ENCODE measurements at places on chromosomes 6 and 20.

- no peak for DNase-seq
Measured at GRCh38 chr20:49562311-49563014, 5.5 kb downstream of the PTGIS start.

DNA sequence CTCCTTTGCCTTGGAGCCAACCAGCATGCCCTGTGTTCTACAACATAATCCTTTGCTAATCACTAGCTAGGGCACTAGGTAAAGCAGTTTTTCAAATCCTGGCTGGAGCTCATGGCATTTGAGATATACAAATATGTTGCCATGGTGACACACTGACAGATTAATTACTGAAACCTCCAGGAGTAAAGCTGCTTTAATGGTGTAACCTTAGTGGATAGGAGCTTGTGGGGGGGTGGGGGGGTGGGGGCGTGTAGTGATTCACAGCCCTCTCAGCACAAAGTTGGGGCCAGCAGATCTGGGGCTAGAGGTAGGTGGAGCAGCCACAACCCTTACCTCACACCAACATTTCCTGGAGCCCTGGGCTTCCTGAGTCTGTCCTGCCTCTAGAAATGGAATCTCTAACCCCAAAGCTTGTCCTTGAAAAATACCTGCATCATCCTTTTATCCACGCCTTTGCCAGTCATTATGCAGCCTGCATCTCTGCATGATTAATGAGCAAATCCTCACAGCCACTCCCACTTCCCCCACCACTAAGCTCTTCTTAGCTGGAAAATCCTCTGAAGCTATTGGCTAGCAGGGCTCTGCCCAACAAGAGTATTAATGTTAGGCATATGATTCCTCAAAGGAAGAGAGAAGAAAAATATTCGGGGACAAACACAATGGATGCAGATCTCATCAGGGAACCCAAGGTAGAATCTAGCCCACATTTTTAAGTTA is 84.5 kb upstream of the PRND start:
- no peak for DNase-seq

DNA sequence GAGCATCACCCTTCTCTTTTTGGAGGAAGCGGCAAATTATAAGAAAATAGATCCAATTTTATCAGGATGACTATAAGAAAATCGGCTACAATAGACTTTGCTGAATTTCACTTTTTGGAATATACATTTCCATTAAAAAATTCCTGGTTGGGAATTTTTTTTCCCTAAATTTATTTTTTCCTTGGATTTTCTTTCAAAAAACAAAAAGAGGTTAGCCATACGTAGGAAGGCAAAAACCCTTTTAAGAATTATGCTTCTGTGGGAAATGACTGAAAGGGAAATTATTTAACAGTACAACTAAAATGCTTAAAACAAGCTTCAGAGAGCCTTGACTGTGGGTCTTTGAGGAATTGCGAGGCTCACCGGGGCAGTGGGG is 86.9 kb downstream of the SLC22A23 start:
- DNase-seq: no peak

GRCh38 chr6:11804701-11805100 is 26.1 kb upstream of the ADTRP start:
- DNase-seq: no peak

GRCh38 chr6:137661601-137662000 is 167.4 kb upstream of the OLIG3 start:
- DNase-seq: no peak

DNA sequence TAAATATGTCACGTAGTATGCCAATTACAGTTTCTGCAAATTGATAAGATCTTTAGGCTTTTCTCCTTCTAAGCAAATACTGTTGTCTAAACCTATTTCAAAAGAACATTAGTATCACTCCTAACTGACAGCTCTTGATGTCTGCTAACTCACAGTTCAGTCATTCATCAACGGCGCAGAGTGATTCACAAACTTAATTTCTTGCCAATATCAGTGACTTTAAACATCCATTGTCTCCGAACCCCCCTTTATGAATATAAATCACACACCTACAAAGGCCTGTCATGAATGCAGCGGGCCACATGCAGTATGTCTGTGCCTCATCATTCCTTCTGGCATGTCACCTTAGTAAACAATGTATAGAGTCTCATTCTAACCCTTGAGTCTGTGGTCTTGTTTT is 420.6 kb downstream of the CDC5L start:
- no peak for DNase-seq

DNA sequence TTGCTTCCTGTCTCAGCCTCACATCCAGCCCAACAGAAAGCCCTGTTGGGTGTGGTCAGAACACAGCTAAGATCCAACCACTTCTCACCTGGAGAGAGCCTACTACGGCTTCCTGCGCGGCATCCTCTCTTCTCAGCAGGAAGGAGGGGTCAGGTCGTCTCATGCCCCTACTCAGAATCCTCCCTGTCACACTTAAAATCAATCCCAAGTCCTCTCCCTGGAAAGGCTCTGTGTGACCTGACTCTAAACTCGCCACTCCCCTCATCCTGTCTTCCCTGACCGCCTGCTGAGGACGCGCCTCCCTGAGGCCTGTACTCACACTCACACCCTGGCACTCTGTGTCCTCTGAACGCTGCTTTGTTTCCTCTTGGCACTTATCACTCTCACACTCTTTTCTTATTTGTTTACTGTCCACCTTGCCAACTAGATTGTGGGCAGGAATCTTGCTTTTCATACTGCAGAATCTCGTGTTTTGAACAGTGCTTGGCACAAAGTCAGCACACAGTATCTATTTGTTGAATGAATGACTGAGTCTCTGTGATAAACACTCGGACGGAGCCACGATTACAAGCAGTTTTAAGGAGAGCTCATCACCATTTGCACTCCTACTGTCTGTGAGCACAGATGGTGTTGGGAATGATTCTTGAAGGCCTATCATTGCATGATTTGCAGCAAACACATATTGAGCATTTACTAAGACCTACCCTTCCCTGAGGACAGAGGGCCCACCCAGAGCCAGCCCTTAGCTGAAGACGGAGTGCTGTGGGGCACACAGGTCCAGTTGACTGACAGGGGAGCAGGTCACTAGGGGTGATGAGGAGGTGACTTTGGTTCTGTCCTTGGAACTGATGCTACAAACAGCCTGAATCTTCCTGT is 18.7 kb downstream of the RAB5IF start:
- DNase-seq: no peak

DNA sequence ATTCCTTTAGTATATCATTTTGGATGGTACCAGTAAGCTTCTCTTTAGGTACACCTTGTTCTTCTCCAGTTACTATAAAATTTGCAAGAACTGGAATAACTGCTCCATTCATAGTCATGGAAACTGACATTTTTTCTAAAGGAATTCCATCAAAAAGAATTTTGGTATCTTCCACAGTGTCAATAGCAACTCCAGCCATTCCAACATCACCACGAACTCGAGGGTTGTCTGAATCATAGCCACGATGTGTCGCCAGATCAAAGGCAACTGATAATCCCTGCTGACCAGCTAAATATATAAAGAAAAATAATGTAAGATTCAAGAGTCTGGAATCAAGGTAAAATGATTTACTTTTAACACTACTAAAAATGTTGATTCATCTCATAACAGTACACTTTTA is 5.3 kb downstream of the MMUT start:
- no peak for DNase-seq

GRCh38 chr20:36824142-36824940 is 50.8 kb upstream of the DSN1 start:
- no peak for DNase-seq

- no peak for DNase-seq
Measured at GRCh38 chr6:3176562-3177355, 19.4 kb upstream of the TUBB2A start.

DNA sequence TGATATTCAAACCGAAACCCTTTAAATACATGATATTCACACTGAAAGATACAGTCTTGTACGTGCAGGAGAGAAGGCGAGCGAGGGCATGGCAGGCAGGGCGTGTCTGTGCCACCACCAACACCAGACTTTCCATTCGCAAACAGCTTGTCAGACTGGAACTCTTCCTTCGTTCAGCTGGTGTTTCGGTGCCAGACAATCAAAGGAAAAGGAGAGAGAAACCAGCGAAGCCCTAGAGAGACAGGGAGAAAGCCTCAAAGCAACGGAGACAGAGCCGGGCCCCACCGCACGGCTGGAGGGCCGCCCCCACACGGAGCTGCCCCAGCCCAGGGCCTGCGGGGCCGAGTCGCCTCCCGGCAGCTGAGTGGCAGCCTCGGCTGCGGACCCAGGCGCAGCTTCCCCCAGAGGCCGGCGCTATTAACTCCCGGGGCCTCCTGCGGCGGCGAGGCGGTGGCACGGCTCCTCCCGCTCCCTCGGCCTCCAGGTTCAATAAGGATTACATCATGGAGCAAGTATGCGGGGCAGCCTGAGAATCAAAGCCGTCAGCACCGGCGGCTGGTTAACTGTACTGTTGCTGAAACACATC is 32.1 kb upstream of the NR2E1 start:
- DNase-seq: no peak

DNA sequence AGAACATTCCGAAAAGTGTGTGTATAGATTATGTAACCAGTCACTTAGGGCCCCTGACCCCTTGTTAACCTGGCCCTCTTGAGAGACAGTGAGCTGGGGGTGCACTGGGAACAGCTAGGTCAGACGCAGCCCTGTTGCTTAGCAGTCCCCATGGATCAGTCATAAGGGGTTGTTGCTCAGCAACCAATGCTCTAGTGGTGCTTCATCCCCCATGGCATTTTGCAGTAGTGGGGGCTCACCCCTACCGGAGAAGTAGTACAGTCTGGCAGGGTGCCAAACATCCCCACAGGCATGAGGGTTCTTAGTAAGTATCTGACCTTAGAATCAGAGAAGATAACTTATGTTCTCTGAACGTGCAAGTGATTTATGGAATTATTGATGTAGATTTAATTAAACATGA is 12.3 kb downstream of the PKIB start:
- DNase-seq: no peak

DNA sequence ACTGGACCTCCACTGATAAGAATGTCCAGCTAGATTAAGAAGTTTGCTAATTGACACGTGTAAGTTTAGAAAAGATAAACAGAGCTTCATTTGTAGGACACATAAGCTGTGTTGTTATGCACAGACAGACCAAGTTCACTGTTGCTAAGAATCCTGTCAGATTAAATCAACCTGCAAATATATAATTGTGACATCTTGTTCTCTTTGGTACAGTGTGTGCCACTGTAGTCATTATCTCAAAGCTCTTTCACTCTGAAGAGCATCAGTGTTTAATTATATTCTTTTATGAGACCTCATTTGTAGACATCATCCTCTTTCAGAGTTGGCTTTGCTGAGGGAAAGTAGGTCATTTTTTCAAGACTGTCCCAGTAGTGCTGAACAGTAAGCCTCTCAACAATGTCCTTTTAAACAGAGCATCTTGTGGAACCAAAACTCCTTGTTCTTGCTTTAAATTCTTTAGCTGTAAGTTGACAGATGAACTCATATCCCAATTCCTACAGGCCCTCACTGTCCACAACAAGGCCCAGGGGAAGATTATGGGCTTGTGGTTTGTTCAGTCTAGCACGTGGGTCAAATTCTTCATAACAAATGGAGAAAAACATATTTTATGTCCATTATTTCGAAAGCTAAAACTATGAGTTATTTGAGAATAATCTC is 252.4 kb downstream of the HDGFL1 start:
- DNase-seq: no peak

- DNase-seq: no peak
Measured at GRCh38 chr6:163367497-163368183, 46.9 kb upstream of the QKI start.

DNA sequence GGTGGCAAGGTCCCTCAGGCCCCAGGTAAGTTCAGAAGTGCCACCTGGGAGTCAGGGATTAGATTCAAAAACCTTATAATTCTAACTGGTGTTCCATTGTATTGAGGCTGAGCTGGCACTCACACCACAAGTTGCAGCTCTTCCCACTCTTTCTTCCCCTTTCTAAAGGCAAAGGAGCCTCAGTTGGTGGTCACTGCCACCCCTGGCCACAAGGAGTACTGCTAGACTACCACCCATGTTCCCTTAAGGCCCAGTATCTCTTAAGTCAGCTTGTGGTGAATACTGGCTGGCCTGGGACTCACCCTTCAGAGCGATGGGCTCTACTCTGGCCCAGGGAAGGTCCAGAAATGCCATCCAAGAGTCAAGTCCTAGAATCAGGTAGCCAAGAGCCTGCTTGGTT is 421.1 kb upstream of the KHDRBS2 start:
- DNase-seq: no peak

DNA sequence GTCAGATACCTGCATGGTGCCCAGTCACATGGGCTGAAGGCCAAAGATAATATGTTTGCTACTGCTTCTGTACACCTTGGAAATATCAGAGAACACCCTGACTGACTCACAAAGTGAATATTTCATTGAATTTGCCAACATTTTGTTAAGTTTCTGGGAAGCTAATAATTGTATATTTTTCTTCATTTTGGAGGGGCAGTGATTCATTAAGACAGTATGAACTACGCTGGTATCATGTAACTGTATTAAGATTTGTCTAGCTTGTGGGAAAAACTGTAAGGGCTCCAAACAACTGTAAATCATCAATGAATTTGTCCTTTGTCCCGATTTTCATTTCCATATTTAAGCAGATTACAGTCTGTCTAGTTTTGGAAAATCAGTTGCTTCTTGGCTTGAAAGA is 102.3 kb upstream of the CCN2 start:
- DNase-seq: no peak

DNA sequence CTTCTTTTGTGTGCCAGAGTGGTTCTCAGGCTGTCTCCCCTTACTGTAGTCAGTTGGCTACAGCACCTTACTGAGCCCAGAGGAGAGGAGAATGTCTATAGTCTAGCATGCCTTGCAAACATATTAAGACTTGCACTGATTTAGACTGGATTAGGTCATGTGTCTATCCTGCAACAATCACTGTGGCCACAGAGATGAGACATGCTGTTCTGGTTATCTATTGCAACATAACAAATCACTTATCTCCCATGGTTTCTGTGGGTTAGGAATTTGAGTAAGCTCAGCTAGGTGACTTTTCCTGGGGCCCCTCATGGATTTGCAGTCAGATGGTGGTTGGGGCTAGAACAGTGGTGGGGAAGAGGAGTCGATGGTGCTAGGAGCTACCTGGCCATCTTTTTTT is 261.3 kb downstream of the SOD2 start:
- DNase-seq: no peak

GRCh38 chr6:13474360-13474759 is 13.0 kb downstream of the GFOD1 start:
- no peak for DNase-seq

DNA sequence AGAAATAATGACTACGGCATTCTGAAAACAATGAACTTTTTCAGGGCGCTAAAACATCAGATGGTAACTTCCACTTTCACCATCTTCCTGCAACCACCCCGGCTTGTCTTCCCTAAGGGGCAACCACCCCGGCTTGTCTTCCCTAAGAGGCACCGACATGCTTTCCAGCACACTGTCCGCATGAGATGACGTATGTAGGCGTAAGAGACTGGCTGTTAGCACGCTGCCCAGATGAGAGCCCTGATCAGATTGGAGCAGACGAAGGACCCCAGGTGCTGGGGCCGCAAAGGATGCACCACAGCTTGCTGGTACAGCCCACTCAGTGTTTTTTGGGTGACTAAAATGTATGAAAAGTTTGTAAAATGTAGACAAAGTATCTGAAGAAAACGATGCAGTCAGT is 29.3 kb downstream of the ASCC3 start:
- no peak for DNase-seq

- no peak for DNase-seq
Measured at GRCh38 chr6:109230453-109230852, 135.1 kb downstream of the CEP57L1 start.
